ENCODE measurements at places on chromosomes 16 and 17. TPM values are rescaled to one million over a fixed set of nuclear protein-coding genes. Genes with fewer than 3 reads are reported as not detected.

GRCh38 chr16:54353097-54353496 lies 66.5 kb upstream of the IRX3 start:
- H3K36me3 ChIP-seq, result no peaks in the 10 kb centered on the region
- peaks cover 2% of the 10 kb centered on the region for H3K27me3 ChIP-seq
- no peak overlapping the region for H3K4me3 ChIP-seq
- H3K4me1 ChIP-seq, result no peaks in the 10 kb centered on the region

- H3K36me3 ChIP-seq, result peaks cover 7% of the 10 kb centered on the region
- H3K27ac ChIP-seq, result peak overlapping the region; percentile 89
- peaks cover 13% of the 10 kb centered on the region for H3K27me3 ChIP-seq
- H3K4me3 ChIP-seq, result peak overlapping the region; percentile 91
Observed at GRCh38 chr17:79838522-79839274, 542 bp downstream of the CBX4 start.

GRCh38 chr16:5206331-5206990 lies 108.9 kb upstream of the EEF2KMT start:
- no peaks in the 10 kb centered on the region for H3K4me1 ChIP-seq
- H3K4me3 ChIP-seq, result no peak overlapping the region
- H3K36me3 ChIP-seq, result no peaks in the 10 kb centered on the region
- no peak overlapping the region for H3K27ac ChIP-seq
- no peak for DNase-seq

DNA sequence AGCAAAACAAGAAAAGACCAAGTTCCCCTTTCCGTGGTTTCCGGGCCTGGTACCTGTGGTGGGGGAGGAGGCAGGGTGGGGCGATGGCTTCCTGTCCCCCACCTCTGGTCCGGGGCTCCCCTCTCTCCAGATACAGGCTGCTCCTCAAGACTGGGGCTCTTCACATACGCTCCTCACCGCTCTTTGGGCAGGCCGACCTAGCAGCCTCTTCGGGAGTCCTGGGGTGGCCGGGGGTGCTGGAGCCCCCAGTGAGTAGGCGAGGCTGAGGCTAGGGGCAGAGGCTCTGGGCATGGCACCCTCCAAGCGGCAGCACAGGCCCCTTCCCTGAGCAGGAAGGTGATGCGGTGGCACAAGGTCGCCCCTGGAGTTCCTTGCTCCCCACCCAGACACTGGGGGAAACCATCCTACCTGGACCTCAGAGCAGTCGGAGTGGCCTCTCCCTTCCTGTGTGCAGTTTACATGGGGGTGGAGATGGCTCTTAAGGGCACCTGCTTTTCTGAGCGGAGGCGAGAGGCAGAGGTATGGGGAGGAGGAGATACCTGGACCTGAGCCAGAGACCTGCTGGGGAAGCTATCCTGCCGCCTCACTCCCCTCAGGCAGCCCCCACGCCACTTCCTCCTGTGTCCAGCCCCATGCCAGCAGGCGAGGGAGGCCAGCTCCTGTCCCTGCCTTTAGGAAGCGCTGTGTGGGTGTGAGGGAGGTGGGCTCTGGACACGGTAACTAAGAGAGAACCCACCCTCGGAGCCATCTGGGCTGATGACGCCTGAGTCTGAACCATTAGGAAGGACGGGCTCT lies 891 bp downstream of the CORO1A start:
- peak overlapping the region; percentile 56 for H3K4me3 ChIP-seq
- no peaks in the 10 kb centered on the region for H3K36me3 ChIP-seq
- no peak for DNase-seq
- H3K4me1 ChIP-seq, result peaks cover 5% of the 10 kb centered on the region
- no peaks in the 10 kb centered on the region for H3K27me3 ChIP-seq

DNA sequence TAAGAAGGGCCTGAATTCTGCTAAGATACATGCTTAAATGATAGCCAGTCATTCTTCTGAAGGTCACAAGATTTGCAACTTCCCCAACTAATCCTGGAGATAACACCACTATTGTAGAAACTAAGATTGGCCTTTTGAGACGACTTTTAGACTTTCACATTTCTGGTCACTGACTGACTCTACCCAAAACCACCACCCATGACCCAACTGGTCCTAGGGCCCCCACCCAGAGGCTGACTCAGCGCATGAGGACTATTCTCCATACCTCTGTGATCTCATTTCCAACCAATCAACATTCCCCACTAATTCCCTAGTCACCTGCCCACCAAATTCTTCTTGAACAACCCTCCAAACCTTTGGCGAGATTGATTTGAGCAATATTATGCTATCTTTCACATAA lies 1299.0 kb downstream of the CDH11 start:
- H3K36me3 ChIP-seq, result no peaks in the 10 kb centered on the region
- no peaks in the 10 kb centered on the region for H3K4me1 ChIP-seq
- DNase-seq, result no peak
- H3K27me3 ChIP-seq, result peaks cover 2% of the 10 kb centered on the region
- no peak overlapping the region for H3K4me3 ChIP-seq

DNA sequence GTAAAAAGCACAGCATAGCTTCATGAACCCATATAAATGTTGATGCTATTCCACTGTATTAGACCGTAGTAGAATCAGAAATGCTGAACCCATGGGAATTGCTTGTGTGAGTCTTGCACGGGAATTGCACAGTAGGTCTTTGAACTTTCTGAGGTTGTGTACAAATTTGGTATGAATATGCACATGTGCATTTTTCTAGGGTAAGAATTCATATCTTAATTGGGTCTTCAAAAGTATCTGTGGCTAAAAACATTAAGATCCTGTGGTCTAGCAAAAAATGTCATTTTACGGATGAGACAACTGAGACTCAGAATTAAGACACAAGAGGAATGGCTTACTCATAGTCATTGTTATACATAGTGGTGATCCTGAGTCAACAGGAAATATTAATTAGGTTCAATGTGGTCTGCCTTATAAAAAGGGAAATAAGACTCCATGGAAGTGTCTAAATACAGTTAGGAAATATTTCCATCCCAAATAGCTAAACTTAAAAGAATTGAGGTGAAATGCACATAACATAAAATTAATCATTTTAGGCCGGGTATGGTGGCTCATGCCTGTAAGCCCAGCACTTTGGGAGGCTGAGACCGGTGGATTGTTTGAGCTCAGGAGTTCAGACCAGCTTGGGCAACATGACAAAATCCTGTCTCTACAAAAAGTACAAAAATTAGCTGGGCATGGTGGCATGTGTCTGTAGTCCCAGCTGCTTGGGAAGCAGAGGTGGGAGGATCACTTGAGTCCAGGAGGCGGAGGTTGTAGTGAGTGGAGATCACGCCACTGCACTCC lies 22.8 kb downstream of the TAOK1 start:
- H3K36me3 ChIP-seq, result peaks cover 5% of the 10 kb centered on the region
- H3K4me1 ChIP-seq, result peaks cover 25% of the 10 kb centered on the region
- peak; percentile 23 for DNase-seq
- peak overlapping the region; percentile 52 for H3K27ac ChIP-seq
- H3K27me3 ChIP-seq, result no peaks in the 10 kb centered on the region
- H3K4me3 ChIP-seq, result no peak overlapping the region

The GLTPD2 gene
- total RNA-seq, result not detected

DNA sequence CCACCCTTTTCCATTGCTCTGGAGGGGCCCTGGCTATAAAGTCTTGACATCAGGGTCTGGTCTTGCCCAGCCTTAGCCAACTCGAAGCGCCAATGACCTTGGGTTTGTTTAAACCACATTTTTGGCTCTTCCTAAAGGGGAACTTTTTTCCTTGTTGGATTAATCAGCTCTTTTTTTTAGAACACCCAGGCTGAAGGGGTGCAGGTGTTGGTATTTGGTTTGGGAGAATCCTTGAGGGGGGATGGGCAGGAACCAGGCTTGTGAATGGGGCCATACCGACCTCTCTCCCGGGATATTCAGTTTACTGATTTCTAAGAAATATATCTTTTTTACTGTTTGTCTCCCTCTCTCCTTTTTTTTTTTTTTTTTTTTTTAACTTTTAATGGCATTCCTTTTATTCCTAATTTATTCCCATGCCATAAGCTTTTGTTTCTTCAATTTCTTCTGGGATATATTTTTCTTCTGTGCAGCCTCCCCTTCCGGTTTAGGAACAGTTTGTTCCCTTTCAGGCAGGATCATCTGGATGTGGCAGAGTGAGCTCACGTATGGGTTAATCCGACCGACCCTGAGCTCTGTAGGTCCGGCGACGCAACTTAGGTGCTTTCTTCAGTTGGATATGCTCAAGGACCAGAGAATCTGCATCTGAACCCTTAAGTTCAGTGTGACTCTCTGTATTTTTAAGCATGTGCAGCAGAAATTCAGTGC lies 129.5 kb downstream of the ABCC6 start:
- H3K27me3 ChIP-seq, result no peaks in the 10 kb centered on the region
- peaks cover 64% of the 10 kb centered on the region for H3K36me3 ChIP-seq
- H3K4me3 ChIP-seq, result no peak overlapping the region
- peaks cover 31% of the 10 kb centered on the region for H3K4me1 ChIP-seq

DNA sequence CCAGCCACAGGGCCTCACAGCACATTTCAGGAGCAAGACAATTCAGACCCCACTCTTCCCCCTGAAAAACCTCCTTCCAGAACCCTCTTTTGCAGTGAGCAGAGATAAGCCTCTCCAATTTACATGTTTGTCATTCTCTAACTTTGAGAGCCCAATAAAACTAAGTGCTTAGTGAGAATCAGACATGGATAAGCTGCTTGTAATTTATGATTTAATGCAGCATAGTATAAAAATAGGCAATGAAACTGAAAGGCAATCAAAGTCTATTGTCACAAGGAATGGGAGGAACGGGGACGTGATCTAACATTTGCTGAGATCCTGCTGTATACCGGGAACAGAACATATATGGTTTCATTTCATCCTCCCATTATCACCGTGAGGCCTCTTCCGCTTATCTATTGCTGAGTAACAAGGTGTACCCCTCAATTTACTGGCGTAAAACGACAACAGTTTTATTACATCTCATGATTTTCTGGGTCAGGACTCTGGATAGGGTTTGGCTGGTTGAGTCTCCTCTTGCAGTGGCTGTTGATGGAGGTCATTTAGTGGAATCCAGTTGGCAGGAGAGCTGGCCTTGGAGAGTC lies 597.4 kb downstream of the MAF start:
- no peaks in the 10 kb centered on the region for H3K27me3 ChIP-seq
- H3K36me3 ChIP-seq, result no peaks in the 10 kb centered on the region
- H3K4me1 ChIP-seq, result no peaks in the 10 kb centered on the region
- H3K27ac ChIP-seq, result no peak overlapping the region
- no peak for DNase-seq
- H3K4me3 ChIP-seq, result no peak overlapping the region

DNA sequence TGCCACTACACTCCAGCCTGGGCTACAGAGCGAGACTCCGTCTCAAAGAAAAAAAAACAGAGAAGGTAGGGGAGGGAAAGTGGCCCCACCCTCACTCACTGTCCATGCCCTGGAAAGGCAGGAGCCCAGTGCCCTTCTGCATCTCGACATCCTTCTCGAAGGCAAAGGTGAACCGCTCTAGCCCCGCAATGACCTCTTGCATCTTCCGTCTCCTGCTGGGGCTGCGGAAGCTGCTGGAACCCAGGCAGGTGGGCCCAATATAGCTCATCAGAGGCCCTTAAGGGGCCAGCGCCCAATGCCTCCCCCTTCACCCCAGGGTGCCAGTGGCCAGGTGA lies at the start of gene CPSF4L:
Gene CPSF4L (minus strand): TSS at position 264 of the 335 bp plus-strand sequence. CDS start 62 bp downstream, at position 202.
- DNase-seq, result no peak

The PRRT2 gene
- total RNA-seq, result 8.8 TPM

DNA sequence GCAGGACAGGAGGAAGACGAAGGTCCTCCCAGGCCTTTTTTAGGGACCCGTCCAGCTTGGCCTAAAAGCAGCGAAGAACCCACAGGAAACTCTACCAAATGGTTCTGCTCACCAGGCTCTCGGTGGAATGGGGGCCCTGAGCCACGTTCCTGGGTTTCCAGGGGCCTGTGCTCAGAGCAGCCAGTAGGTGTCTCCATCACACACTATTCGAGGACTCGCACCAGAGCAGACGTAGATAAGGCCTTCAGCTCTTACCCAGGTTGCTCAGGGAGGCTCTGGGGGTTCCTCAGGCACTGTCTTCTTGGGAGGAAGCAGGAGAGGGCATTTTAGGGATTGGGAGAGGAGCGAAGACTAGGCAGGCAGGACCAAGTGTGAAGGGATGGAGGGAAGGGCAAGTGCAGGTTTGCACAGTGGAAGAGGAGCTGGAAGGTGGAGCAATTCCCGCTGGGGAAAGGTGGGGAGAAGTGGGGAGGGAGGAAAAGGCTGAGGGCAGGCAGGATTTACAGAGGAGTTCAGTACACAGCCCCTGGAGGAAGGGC lies 157.1 kb downstream of the RGS9 start:
- DNase-seq, result peak; percentile 87
- no peak overlapping the region for H3K27ac ChIP-seq
- no peaks in the 10 kb centered on the region for H3K27me3 ChIP-seq
- H3K36me3 ChIP-seq, result no peaks in the 10 kb centered on the region
- H3K4me1 ChIP-seq, result peaks cover 4% of the 10 kb centered on the region

- no peak overlapping the region for H3K27ac ChIP-seq
- no peak overlapping the region for H3K4me3 ChIP-seq
- H3K27me3 ChIP-seq, result no peaks in the 10 kb centered on the region
- H3K36me3 ChIP-seq, result no peaks in the 10 kb centered on the region
- no peak for DNase-seq
Observed at GRCh38 chr16:12341966-12342365, 365.4 kb downstream of the SNX29 start.

GRCh38 chr17:39212841-39213480 lies 12.8 kb downstream of the STAC2 start:
- DNase-seq, result no peak
- peaks cover 18% of the 10 kb centered on the region for H3K4me1 ChIP-seq
- peaks cover 7% of the 10 kb centered on the region for H3K27me3 ChIP-seq
- no peaks in the 10 kb centered on the region for H3K36me3 ChIP-seq
- no peak overlapping the region for H3K27ac ChIP-seq
- H3K4me3 ChIP-seq, result no peak overlapping the region

GRCh38 chr17:76024353-76024752 lies 2.8 kb downstream of the EVPL start:
- H3K27me3 ChIP-seq, result no peaks in the 10 kb centered on the region
- H3K4me3 ChIP-seq, result no peak overlapping the region
- DNase-seq, result no peak
- H3K36me3 ChIP-seq, result no peaks in the 10 kb centered on the region
- no peak overlapping the region for H3K27ac ChIP-seq
- H3K4me1 ChIP-seq, result peaks cover 4% of the 10 kb centered on the region

GRCh38 chr17:58993311-58993710 lies 113.4 kb downstream of the TRIM37 start:
- no peak for DNase-seq
- peaks cover 23% of the 10 kb centered on the region for H3K36me3 ChIP-seq
- no peak overlapping the region for H3K4me3 ChIP-seq
- no peaks in the 10 kb centered on the region for H3K27me3 ChIP-seq

GRCh38 chr17:39979893-39980350 lies 685 bp upstream of the PSMD3 start:
- H3K4me1 ChIP-seq, result peaks cover 29% of the 10 kb centered on the region
- peak overlapping the region; percentile 89 for H3K27ac ChIP-seq
- peaks cover 8% of the 10 kb centered on the region for H3K27me3 ChIP-seq
